CD4-positive, alpha-beta T cell treated with Interleukin-6 at 100 ng/mL for 8 hours (primary cell): ENCODE measurements at places on chromosomes 3 and 15.

- no peak for DNase-seq
These were observed 770 bp downstream of the TBC1D5 start for GRCh38 chr3:17741621-17742101.

DNA sequence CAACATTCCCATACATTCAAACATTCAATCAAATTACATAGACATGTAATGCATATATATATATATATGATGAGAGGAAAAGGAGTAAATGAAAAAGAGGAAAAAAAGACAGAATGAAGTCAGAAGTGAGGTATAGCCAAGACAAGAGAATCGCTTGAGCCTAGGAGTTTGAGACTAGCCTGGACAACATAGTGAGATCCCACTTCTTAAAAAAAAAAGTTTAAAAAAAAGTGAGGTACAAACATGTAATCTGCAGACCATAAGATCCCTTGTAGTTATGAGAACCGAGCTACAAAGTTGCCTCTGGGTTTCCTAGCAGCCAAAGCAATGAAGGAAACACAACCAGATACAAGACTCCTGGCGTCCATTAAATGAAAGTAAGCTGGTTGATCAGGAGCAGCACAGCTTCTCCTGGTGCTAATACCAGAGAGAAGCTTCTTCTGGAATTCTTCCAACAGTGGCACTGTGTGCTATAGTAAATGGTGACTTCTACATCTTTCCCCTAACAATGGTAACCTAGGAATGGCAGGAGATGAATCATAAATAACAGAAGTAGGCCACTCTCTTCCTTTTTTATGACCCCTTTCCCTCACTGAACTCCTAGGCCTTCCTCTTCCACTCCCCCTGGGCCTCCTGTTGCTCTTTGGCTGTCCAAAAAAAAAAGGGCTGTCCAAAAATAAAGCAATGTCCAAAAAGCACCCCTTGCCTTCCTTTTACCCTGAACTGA is 3.5 kb downstream of the KCNMB3 start:
- DNase-seq, result no peak

- no peak for DNase-seq
These were observed 231.6 kb upstream of the GOLGA6L4 start for GRCh38 chr15:84003791-84004503.

DNA sequence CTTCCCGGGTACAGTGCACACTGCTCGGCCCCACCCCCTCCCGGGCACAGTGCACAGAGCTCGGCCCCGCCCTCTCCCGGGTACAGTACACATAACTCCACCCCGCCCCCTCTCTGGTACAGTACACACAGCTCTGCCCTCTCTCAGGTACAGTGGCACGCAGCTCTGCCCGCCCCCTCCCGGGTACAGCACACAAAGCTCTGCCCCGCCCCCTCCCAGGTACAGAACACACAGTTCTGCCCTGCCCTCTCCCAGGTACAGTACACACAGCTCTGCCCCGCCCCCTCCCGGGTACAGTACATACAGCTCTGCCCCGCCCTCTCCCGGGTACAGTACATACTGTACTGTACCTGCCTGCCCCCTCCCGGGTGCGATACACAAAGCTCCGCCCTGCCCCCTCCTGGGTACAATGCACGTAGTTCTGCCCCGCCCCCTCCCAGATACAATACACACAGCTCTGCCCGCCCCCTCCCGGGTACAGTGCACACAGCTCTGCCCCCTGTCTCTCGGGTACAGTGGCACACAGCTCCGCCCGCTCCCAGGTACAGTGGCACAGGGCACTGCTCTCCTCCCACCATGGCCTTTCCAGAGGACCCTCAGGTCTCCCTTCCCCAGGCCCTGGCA is 16.4 kb upstream of the PRR20G start:
- no peak for DNase-seq

DNA sequence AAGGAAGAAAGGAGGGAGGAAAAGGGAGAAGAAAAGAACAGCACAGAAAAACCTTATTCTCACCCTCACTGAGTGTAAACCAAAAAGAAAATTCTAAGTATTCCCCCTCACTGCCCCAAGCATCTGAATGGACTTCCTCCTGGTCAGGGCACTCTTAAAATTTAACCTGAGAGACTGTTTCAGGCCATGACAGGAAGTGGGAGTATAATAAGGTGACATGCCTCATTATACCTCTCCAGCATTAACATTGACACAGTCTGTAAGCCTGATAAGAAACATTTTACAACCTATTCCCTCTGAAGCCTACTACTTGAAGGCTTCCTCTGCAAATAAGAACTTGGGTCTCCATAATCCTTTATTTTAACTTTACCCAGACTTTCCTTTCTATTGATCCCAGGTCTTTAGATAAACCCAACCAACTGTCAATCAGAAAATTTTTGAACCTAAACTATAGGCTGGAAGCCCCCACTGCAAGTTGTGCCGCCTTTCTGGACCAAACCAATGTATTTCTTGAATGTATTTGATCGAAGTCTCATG is 41.7 kb downstream of the SLCO2A1 start:
- DNase-seq, result no peak

DNA sequence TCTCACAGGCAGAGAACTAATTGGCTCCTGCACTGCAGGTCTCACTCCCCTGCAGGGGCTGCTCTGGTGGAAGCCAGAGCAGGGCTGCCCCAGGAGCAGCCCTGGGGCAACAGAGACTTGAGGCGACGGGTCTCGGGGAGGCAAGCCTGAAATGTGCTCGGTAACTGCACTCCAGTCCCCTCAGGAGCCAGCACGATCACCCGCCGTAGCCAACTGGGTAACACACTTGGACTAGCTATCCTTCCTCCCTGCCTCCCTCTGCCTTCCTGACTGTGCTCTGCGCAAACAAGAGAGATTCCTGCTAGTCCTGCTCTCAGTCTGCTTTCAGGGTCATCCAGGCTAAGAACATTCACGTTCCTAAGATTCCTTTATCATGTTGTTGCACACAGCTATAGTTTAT is 140.7 kb upstream of the NSMCE3 start:
- DNase-seq, result no peak

- DNase-seq, result no peak
These were observed 39.0 kb upstream of the CBLB start for GRCh38 chr3:105907777-105908176.

DNA sequence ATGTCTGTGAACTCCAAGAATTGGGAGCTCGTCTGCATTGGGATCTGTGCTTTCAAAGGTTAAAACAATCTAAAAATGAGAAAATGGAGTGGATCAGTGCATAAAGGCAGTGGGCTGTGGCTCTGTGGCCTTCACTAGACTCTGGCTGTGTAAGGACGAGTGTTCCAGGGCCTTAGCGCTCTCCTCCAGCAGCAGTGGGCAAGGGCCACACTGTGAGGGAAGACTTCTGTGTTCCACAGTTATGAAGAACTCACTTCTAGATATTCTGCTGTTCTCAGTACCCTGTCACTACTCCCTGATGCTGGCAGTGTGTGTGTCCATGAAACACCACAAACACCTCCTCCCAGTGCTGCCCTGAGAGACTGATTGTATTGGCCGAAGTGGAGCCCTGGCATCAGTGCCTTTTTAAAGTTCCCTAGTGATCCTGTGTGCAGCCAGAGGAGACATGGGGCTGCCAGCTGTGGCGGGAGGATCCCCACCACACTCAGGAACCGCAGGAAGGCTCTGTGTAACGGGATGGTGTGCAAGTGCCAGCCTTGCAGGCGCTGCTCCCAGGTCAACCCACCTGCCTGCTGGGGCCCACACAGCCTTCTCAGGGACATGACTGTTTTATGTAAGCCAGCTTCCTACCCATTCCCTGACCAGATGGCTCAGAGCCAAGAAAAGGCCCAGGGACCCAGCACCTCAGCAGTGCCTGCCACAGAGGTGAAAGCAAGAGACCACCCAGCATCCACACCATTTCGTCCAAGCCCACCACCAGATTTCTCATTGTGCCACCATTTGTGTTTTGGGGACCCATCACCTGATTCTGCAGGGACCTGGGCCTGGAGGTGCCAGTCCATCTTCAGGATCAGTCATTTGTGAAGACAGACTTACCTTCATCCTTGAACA is 40.4 kb downstream of the ABTB1 start:
- no peak for DNase-seq

GRCh38 chr3:172305552-172305951 is 142.7 kb downstream of the GHSR start:
- DNase-seq, result no peak

DNA sequence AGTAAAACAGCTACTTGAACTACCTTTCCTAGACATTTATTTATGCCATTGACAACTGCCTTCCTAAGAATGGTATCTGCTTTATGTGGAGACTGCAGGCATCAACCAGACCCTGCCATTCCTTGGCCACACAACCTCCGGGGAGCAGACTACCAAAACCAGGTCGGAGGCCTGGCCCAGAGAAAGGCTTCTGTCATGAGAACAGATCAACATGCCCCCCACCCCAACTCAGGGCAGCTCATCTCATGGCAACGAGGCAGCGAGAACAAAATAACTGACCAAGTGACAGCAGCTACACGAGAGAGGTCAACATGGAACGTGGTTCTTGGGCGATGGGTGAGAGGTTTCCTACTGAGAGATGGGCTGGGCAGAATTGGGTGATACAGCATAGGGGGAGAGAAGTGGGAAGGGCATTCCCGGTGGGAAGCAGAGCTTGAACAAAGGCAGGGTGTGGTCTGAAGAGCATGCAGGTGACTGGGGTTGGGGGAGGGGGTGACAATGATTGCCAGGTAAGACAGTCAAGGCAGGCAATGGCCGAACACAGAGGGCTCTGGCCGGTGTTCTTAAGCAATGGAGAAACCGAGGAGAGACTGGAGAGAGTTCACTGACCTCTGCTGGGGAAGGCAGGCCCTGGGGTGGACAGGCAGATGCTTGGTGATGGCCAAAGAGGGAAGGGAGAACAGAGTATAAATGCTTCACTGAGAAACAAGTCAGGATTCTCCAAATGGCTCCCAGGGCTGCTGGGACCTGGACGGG is 33.9 kb downstream of the CCDC12 start:
- no peak for DNase-seq

DNA sequence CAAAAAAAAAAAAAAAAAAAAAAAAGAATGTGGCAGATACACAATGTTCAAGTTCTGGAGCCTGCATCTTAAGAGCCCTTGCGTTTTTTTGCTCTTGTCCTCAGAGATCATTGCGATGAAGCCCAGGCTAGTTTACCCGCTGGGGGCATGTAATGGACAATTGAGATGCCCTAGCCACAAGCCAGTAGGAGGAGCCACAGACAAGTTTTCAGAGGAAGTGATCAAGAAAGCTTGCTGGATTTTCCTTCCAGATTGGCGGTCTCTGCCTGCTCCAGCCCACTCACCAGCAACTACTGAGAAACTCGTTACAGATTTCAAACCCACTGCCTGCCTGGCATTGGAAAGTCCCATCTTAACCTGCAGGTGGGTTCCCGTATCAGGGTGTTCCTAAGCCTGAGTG is 192.1 kb upstream of the EOMES start:
- DNase-seq, result no peak

DNA sequence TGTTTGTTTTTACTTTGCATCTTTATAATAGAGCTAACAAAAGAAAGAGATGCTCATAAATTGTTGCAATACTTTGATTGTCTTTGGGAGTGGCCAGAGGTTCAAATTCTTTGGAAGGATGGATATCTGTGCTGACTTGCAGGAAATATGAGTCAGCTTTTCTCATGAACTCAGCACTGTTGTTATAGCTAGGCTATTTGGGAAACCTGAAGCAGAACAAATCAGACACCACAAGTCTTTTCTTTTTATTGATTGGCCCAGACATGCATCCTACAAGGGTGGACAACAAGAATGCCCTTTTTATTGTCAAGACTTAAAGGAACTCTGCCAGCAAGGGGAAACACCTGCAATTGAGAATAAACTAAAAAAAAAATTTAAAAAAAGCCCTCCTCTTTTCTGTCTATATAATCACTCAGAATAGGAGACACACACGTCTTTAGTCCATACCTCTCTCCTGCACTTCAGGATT is 4.6 kb upstream of the DENND4A start:
- DNase-seq, result no peak

DNA sequence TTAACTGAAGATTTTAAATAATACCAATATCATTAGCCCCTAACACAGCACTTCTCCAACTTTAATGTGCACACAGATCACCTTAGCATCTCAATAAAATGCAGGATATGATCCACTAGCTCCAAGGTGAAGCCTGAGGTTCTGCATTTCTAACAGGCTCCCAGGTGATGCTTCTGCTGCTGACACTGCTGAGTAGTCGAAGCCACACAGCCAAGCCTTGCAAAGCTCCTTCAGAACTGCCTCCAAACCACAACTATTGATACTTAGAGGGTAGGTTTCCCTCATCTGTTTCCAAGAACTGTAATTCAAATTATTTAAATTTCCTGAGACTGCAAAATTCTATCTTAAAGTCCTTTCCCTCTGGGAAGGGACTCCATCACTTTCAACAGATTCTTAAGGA is 3.9 kb downstream of the RIOX2 start:
- no peak for DNase-seq

GRCh38 chr3:33597257-33597689 is 120.8 kb downstream of the CLASP2 start:
- no peak for DNase-seq

DNA sequence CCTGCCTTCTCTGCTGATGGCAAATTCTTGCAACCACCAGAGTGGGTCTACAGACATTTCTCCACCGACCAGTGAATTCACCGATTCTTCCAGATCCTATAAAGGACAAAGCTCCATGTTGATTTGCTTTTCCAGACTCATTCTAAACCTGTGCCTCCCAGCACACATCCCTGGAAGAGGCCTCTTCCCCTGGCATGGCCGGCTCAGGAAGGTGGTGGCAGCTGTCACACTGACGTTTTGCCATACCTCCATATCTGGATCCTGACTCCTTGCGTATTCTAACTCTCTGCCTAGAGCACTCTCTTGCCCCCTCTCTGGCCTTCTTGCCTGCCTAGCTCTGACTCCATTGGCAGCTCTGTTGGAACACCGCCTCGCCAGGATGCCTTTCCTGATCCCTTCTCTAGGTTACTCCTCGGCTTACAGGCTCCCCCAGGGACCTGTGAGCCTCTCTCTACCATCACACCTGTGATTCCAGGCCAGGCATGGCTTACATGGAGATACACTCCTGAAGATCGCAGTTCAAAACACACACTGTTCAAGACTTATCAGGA is 31.0 kb downstream of the SLCO2A1 start:
- DNase-seq, result no peak

GRCh38 chr3:13074006-13074375 is 762 bp upstream of the IQSEC1 start:
- DNase-seq, result no peak

DNA sequence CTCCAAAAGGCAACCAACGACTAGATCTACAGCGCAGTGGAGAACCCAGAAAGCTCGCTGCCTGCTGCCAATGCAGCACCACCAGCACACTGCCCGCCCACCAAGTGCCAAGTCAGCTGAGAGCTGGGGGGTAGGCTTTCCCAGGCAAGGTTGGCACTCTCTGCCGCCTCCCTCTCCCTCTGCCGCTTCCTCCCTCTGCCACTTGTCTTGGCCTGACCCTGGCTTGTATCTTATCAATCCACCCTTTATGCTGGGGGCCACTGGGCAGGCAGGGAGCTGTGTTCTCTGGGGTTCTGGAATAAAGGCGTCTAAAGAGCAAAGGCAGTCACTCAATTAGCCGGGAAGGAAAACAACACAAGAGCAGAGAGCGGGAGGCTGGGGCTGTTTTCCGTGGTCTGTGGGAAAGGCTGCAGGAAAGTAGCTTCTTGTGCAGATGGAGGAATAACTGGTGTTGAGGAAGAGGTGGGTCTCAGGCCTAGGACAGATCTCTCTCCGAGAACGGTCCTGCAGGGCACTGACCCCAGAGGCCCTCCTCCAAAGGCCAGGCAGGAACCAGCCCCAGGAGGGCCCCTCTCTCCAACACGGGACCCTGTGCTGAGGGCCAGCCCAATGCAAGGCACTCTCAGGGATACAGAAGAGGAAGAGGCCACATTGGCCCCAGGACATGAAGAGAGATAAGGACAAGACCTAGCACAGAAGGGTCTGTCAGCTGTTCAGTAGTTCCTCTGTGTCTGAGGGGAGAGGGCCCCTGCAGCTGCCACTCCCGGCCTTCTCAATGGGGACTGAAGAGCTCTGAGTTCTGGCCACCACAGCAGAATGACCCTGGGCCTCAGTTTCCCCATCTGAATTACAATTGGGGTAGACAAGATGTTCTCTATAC is 30.8 kb downstream of the ACSBG1 start:
- no peak for DNase-seq
